ENCODE measurements at places on chromosomes 4 and X.

- no peak for DNase-seq
Measured at GRCh38 chr4:963276-964225, 9.8 kb downstream of the DGKQ start.

DNA sequence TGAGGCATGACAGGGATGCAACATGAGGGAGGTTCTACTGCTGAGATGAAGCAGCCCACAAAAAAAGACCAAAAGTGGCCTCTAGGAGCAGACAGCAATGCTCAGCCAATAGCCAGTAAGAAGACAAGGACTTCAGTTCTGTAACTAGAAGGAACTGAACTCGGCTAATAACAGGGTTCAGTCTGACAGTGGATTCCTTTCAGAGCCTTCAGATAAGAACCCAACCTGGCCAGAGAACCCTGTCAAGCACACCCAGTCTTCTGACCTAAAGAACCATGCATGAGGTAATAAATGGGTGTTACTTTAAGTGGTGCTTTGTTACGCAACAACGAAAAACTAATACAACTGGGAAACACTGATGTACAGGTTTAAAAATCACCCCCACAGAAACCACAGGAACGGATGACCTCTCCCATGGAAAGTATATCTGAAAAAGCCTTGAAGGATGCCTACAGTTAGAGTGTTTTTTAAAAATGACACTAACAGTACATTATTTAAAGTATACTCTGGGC is 94.6 kb downstream of the PAPSS1 start:
- no peak for DNase-seq

GRCh38 chr4:67019686-67020437 is 525.4 kb downstream of the CENPC start:
- peak; percentile 2 for DNase-seq

DNA sequence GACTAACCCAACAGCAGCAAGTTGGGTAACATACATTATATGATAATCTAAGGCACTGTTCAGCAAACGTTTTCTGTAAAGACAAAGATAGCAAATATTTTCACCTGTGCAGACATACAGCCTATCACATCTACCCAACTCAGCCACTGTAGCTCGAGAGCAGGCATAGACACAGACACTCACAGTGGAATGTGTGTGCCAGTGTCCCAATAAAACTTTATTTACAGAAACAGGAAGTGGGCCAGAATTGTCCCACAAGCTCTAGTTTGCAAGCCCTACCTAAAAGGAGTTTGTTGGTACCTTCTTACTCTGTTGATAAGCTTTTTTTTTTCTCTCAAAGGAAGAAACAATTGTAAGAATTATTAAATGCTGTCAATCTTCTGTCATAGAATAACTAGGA is 11.9 kb upstream of the FAM9A start:
- DNase-seq, result no peak

DNA sequence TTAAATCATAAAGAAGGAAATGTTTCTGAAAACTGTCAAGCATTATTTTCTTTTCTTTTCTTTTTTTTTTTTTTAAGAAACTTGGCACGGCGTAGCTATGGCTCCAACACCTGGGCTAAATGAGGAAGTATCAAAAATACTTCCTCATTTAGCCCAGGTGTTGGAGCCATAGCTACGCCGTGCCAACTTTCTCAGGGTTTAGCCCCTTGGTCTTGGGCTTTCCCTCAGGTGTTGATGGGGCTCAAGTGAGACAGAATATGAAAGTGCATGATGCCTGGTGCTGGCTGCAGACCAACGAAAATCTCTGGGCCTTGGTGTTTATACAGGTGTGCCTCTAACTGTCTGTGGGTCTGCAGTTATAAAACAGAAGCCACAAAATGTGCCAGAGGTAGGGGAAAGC is 132.7 kb downstream of the ARHGAP24 start:
- no peak for DNase-seq

DNA sequence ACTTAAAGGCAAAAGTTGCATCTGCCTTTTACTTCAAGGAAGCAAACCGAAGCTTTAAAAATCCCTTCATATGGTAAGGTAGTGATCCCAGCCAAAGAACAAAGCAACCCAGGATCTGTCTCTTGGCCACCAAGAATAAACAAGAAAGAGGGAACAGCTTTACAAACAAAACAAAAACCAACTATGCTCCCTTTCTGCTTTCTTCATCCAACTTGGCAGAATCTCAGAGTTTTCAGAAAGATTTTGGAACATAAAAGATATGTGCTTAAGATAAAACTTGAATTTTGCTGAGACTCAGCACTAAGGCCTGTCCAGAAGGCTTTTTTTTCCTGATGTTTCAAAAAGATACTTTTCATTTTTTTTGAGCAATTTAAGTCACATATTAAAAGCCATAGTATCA is 94.0 kb downstream of the COL4A6 start:
- no peak for DNase-seq

DNA sequence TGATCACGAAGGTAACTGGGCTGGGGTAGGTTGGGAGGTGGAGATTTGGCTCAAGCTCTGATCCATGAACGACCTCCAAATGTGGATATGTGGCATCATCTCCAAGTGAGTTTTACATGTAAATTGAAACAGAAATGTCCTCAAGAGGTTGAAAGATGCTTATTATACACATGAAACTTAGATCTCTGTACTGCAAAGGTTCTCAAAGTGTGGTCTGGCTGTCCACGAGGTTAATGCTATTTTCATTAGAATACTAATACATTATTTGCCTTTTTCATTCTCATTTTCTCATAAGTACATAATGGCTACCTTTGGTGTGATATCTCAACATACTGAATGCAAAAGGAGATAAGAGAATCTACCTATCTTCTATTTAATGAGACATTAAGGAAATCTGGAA is 198.2 kb downstream of the RASL11B start:
- DNase-seq, result no peak

DNA sequence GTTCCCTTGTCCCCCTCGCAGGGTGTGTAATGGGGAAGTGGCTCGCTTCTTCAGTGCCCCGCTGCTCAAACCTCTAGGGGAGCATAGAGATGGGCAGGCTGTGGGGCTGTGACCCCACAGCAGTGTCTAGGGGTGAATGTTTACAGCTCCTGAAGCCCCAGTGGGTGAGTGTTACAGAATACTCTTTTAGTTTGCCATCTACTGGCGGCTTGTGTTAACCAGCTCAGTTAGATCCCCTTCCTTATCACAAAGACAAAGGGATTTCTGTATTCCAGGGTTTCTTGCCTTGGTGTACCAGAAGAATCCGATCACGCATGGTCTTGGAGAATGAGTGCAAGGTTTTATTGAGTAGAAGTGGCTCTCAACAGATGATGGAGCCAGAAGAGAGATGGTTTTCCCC is 108.1 kb upstream of the IQCM start:
- DNase-seq, result peak; percentile 2

- no peak for DNase-seq
Measured at GRCh38 chr4:130985371-130985770, 1889.4 kb downstream of the C4orf33 start.

DNA sequence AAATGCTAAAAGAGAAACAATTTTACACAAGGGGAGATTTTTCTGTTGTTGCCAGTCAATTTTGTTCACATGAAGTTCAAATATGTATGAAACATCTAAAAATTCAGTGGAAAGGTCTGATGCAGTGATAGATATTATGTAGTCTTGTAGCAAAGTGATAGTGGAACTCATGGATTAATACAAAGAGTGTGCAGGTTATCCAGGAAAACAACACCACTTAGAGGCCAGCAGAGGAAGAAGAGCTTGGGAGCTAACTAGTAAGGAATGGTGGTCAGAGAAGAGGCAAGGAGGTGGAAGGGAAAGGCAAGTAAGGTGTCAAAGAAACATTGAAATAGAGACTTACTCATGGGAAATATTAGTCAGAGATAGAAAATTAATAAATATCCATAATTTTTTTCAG is 395.6 kb downstream of the MAPK10 start:
- peak; percentile 4 for DNase-seq

DNA sequence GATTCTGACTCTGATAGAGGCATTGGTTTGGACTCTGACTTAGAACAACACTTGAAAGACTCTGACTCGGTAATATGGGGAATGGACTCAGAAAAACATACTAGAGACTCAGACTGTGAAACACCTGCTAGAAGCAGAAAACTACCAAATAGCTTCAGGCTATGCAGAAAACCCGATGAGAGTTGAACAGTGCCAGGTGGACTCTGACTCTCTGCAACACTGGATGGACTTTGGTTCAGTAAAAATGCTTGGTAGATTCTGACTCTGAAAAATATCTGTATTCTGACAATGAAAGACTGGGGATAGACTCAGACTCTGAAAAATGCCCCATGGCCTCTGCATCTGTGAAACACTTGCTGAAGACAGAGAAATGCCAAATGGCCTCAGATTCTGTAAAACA is 215.1 kb upstream of the HDX start:
- no peak for DNase-seq

- DNase-seq, result no peak
Measured at GRCh38 chr4:137495578-137495977, 36.7 kb downstream of the PCDH18 start.

- no peak for DNase-seq
Measured at GRCh38 chr4:53591372-53591892, at the start of gene LNX1. Gene LNX1 (minus strand): TSS chr4:53591486. CDS start chr4:53574002, 17,484 bp downstream.

DNA sequence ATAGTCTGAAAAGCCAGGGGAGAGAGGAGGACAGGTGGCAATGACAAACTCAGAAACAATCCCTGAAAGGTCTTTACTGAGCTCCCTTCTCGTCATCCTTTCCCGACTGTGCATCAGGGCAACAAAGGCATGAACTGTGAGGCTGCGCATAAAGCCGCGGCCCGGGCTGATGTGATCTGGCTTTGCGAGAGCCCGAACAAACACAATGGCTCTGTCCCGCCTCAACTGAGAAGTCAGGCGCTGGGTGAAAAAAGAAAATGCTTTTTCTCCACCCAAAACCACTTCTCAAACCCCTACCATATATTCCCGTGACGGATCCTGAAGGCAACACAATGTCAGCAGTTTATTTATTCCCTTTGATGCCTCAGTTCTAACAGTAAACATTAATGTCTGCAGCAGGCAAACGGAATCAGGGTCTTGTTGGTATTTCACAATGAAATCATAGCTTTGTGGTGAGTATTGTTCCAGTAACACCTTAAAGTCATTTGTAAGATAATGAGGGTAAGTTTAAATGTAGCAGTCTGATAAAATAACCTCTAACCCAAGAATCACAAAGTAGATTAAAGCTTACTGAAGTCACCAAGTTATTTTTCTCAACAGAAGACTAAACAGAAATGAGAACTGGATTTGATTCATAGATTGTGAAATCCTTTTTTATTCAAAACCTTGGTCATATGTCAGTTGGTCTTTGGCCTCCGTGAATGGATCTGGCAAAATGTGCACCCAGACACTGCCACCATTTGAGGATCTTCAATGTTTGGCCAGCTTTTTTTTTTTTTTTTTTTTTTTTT is 67.4 kb downstream of the APBB2 start:
- DNase-seq, result no peak

GRCh38 chr4:53997898-53998297 is 66.5 kb downstream of the CHIC2 start:
- no peak for DNase-seq

GRCh38 chr4:94519925-94520789 is 68.4 kb downstream of the PDLIM5 start:
- DNase-seq, result no peak

GRCh38 chr4:142211444-142211843 is 575.1 kb downstream of the IL15 start:
- no peak for DNase-seq

DNA sequence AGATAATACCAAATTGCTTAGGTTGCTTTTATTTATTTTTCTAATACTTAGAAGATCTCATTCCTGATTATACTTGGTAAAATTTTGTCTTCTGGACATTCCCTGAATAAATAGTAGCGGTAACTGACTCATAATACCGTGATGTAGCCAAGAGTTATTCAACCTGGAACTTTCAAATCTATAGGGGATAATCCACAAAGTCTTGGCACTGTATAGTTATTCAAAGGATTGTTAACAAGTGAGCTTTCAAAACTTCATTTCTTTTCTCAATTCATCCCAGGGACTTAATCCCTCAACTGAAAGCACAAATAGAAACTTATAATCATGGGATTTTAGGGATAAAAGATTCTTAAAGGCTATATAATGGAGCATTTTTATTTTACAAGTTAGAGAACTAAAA is 1383.3 kb downstream of the FAM133A start:
- DNase-seq, result no peak

- DNase-seq, result no peak
Measured at GRCh38 chrX:15564981-15565579, 35.7 kb downstream of the ACE2 start.

DNA sequence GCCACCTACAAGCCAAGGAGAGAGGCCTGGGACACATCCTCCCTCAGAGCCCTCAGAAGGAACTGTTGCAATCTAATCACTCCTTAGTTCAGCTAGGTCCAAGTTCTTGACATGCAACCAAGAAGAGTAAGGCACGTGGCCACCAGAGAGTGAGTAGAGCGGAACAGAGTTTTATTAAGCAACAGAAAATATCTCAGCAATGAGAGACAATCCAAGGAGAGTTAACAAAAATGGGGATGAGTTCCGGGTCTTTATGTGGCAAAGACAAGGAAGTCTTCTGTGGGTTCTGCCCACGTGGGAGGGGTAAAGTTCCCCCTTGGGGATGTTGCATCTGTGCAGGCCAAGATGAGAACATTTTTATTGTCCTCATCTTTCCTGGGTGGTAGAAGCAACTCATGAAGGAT is 38.5 kb upstream of the PROM1 start:
- no peak for DNase-seq

GRCh38 chr4:185464183-185464582 is 7.3 kb downstream of the CCDC110 start:
- no peak for DNase-seq

DNA sequence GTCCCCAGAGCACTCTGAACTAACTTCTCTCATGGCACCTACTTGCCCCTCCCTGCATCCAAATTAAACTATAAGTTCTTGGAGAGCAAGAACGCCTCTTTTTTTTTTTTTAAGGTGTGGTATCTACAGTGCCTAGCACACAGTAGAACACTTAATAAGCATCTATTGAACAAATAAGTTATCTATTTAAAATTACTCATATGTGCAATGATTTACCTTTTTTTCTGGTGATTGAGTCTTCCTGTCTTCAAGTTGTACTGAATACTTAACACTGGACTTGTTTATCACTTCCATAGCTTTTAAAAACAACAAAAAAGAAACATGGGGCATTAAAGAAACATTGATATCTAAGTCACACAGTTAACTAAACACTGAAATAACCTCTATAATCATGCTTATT is 29.1 kb downstream of the HAUS3 start:
- DNase-seq, result no peak

DNA sequence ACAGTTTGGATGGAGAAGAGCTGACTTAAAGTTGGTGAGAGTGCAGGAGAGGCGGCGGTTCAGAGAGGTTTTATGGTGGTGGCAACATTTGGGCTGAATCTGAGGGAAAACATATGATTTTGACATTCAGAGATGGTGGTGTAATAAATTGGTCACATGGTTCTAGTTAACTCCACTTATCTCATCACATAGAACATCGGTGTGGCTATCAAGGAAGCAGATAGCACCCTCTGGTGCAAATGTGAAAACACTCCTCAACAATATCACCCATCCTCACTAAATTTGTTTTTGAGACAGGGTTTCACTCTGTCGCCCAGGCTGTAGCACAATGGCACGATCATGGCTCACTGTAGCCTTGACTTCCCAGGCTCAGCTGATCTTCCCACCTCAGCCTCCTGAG is 28.8 kb downstream of the SUPT20HL2 start:
- DNase-seq, result no peak

All from SW 1271 (cell line).